Fibroblast of skin of left quadriceps (primary cell): ENCODE measurements at places on chromosomes 6 and 20.

GRCh38 chr6:110147870-110148269, 31.6 kb downstream of the WASF1 start:
- DNase-seq: no peak

- DNase-seq: peak; percentile 78
Measured at GRCh38 chr20:25195014-25195961, at the start of gene ENTPD6. ENTPD6 (plus strand) TSS chr20:25195712; CDS start chr20:25206537, 10,825 bp downstream.

DNA sequence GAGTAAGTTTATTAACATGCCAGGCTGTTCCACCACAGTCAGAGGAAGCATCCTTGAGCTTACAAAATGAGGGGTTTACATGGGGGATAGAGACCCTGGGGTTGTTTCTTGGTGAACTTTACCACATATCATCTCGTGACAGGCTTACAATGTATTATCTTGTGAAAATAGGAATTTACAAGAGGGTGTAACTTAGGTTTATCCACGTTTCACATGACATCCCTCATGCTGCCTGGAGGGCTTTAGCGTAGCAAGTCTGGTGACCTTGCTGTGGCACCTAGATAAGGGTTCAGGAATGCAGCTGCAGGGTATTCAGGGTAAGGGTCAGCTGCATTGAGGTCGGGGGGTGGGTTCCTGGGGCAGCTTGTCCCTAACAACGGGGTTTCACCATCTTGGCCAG, 154.6 kb upstream of the ARG1 start:
- no peak for DNase-seq

GRCh38 chr6:1255636-1256365, 56.1 kb upstream of the FOXQ1 start:
- DNase-seq: peak; percentile 41

GRCh38 chr6:90160013-90160412, 136.6 kb downstream of the BACH2 start:
- DNase-seq: no peak

DNA sequence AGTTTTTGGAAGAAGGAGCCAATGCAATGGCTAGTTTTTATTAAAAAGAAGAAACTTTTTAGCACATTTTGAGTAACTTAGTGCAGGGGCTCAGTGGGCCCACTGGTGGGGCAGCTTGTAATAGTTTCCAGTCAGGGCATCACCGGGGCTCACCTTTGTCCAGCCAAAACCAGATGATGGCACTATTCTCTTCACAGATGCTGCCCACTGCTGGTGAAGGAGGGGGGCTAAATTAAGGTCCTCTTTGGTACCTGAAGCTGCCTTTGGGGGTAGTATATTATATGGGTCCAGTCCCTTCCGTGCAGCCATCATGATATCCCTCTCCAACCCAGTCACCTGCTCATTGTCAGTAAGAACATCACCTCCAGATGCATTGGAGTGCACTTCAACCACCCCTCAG, 182.9 kb downstream of the PDE7B start:
- DNase-seq: no peak

DNA sequence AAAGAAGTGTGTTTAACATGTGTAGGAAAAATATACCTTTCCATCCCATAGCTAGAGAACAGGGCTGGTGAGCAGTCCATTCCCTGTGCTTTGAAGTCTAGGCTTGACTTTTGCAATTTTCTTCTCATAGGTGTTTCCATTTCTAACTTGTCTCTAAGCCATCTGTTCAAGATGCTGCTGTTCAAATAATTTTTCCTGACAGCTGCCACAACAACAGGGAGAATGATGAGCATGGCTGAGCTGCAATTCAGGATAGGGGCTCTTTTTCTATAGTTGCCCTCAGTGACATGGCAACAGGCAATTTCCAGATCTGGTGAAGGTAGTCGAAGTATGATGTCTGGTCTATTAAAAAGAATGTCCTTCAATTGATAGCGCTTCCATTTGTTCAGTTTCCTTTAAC, 103.0 kb upstream of the HS3ST5 start:
- no peak for DNase-seq

GRCh38 chr6:144065213-144065660, 30.1 kb downstream of the SF3B5 start:
- DNase-seq: no peak

GRCh38 chr20:8043687-8044282, 24.2 kb upstream of the TMX4 start:
- DNase-seq: no peak

DNA sequence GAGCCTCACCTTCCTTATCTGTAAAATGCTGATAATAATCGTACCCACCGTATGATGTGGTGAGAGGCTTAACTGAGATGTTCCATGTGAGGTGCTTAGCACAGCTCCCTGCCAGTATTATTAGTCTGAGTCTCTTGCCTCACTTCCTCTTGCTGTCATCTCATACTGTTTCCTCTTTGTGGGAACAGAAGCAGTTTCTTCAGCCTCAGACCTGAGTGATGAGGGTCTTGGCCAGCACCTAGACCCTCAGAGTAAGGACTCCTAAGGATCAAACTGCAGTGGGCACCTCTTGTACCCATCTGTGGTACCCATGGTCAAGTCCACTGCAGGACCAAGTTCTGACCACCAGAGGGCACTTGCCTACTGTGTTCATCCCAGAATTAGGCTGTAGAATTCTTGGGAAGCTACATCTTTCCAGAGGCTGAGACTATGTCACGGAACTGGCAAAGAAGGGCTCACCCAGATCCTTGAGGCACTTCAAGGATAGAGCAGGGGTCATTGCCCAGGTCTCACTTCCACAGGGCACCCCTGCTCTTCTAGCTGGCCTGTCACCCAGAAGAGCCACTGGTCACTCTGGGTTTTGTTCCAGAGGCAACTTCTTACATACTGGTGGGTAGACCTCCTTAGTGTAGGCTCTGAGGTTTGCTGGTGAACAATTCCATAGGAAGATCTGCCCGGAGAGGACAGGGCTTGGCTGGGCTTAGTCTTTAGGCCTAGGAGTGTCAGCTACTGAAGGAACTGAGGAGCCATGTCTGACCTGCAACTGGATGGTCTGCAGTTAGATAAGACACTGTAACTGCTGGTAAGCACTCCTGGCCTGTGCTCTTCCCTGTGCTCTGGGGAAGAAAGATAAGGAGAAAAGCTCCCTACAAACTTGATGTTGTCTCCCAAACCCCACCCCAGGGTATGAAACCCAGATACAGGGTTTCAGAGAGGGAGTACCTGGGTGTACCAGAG, 20.6 kb upstream of the SGK2 start:
- peak; percentile 31 for DNase-seq

- no peak for DNase-seq
Measured at GRCh38 chr20:24964506-24964840, 15.4 kb downstream of the CST7 start.

- no peak for DNase-seq
Measured at GRCh38 chr6:128784266-128784665, 98.7 kb upstream of the LAMA2 start.

DNA sequence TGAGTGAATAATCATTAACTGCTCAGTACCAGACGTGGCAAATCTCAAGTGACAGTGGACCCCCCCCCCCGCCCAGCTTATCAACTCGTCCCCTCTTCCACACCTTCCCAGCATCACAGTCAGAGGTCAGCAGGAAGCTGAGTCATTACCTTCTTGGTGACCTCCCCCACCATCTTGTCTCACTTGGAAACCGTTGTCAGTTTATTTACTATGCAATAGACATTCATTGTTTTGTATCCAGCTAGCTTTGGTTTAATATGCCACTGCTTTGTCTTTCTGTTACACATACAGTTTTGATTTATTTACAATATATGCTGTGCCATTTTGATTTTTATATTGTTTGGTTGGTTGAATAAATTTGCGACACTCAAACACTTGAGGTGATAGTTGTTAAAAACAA, 158.1 kb downstream of the QKI start:
- no peak for DNase-seq
